Omental fat pad (tissue), 4 donors: ENCODE measurements at places on chromosomes 7 and 10. TPM values are rescaled to one million over a fixed set of nuclear protein-coding genes. Genes with fewer than 3 reads are reported as not detected.

The PTPRN2 gene
- total RNA-seq, result 2.8 TPM

The DDC gene
- total RNA-seq, result not detected

GRCh38 chr7:64099656-64100531 lies 54.7 kb downstream of the ZNF727 start:
- DNase-seq, result no peak

GRCh38 chr7:29033584-29033983 lies 75.5 kb upstream of the TRIL start:
- no peak for DNase-seq

DNA sequence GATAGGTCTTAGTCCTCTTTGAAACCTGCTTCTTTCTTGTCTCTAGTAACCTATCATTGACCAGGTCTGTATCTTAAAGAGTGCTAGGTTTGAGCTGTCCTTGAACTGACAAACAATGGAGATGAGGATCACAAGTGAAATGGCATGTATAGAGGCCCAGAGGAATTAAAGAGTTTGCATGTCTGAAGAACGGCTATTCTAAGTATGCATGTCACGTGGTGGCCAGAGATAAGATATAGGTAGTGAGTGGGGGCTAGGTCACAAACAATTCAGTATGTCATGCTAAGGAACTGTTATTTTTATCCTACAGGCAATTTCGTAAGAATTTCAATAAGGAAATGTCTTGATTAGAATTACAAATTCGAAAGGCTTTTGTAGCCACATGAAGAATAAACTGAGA lies 95.3 kb downstream of the SUGCT start:
- no peak for DNase-seq

- no peak for DNase-seq
Observed at GRCh38 chr7:3175285-3175902, 125.7 kb upstream of the SDK1 start.

- DNase-seq, result no peak
Observed at GRCh38 chr7:46534664-46535588, 613.9 kb upstream of the IGFBP3 start.

DNA sequence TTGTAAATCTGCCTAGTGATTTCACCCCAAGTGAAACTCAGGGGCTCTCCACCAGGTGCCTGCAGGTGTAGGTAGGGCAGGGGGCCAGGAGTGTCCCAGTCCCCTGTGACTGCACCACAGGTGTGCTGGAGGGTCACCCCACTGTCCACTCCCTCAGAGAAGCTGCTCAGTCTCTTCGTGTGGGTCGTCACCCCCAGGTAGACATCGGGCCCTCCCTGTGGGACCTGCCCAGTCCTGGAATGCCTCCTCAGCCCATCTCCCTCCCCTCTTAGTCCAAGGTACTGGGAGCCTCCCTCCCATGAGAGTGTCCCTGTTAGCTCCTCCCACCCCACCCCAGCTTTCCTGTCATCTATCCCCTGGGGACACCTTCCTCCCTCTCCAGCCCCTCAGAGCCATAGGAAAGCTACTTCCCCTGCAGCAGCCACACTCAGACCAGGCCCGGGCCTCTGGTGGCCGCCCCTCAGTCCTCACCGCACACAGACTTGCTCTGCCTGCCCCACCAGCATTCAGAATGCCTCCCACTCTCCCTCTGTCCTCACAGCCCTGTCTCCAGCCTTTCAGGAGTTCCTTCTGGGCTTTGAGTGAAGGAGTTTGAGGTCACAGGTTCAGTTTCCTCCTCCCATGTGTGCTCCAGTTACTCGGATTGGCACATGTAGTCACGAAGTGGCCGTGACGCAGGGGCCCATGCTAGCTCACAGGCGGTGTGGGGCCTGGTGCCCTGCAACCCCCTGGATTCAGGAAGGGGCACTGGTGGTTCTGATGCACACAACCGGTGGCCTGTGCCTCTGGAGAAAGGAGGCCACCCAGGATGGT lies 5.1 kb downstream of the ALOX5 start:
- DNase-seq, result no peak

The PPP1R17 gene
- total RNA-seq, result not detected

The GHRHR gene
- total RNA-seq, result not detected

DNA sequence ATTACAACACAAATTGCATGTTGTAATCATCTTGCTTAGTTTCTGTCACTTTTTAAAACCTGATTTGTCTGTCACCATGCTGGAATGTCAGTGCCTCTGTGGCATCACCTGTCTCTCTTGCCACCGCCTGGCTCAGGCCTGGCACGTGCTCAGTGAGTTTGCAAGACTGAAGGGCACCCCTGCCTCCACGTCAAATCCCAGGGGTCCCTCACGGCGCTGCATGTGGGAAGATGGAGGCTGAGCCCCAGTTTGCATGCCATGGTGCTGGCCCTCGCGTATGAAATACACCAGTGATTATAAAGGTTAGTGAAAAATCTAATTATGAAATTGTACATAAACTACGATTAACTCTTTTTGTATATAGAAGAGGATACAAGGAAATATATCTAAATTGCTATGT lies 51.9 kb upstream of the VIPR2 start:
- no peak for DNase-seq

The SCIN gene
- 1.4 TPM for total RNA-seq

DNA sequence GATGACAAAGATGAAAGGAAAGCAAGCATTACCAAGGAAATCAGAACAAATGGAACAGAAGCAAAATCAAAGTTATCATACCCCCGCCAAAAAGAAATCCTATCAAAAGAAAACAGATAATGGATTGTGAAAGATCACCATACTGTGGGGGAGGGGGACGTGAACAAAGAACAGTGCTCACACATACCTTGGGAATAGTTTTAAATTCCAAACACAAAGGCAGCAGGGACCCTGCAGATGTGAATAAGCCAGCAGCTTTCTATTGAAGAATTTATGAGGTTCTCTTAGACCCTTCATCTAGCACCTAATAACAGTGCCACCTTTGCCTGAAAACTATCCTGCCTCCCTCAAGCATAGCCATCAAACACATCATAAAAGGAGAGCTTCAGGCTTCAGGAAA lies 94.0 kb downstream of the AKR1D1 start:
- DNase-seq, result no peak

The PNLIPRP2 gene
- not detected for total RNA-seq

DNA sequence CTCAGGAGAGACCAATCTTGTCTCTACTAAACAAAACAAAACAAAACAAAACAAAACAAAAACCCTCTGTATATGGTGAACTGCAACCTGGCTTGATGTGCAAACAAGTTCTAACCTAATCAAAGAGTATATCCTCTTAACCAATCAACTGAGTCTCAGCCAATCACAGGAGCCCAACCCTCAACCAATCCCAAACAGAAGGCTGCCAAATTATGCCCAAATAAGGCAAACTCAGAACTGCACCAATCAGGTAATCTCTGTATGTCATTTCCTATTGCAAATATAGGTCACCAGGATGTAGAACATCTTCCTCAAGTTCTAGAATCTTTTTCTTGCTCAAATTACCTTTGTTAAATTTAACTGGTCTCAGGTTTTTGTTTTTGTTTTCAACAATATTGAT lies 5.2 kb downstream of the FAM133B start:
- DNase-seq, result no peak

The GSDME gene
- total RNA-seq, result 14.8 TPM

DNA sequence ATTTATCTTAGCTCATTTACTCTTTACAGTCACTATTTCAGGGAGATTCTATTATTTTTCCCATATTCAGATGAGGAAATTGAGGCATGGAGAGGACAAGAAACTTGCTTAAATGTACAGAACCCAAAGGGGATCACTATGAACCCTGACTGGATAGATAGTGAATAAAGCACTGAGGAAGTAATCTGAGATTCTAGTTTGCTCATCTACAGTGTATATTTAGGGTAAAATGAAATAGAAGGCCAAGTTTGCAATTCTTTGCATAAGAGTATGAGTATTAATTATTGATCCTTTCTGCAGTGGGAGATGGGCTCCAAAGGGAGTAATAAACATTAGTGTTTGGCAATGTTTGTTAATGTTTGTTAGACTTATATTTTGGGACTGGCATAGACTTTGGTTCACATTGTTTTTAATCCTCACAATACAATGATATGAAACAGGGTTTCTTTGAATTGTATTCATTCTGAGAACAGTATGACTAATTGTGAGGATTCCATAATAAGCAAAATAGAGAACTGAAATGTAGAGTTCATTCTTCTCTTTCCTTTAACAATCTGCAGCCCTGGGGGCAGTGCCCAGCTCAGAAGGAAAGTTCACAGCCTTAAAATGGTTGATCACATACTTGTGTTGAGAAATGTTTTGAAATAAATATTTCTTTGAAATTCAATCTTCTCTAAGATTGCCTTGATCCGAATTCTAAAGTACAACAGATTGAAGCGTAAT lies 131.0 kb upstream of the ZNF804B start:
- no peak for DNase-seq

- no peak for DNase-seq
Observed at GRCh38 chr7:4711634-4712033, 29.5 kb downstream of the FOXK1 start.

The OR2A42 gene
- total RNA-seq, result not detected

DNA sequence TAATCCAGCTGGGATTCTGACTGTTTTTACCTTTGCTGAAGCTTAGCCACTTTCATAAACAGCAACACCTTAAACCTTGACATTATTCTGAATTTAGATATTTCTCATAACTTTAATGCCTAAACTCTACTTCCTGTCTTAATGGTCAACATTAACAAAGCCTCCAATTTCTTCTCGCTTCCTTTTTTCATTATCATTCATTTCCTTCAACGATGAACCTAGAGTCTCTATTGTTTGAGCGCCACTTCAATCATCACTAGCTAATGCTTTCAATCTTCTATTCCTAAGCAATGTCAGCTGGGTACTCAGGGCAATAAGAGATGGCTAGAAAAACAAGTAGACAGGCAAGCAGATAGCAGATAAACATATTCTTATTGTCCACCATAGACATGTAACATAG lies 96.6 kb upstream of the TMEM196 start:
- no peak for DNase-seq

The DMBT1 gene
- total RNA-seq, result 0.28 TPM

The NKX1-2 gene
- total RNA-seq, result not detected

DNA sequence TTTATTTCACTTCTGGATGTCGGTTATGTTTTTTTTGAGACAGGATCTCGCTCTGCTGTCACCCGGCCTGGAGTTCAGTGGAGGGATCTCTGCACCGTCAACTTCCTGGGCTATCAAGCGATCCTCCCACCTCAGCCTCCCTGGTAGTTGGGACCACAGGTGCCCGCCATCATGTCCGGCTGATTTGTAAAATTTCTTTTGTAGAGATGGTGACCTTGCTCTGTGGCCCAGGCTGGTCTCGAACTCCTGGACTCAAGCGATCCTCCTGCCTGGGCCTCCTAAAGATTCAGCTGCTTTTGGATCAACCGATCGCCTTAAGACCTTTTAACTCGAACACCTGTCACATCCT lies 606 bp upstream of the RABGEF1 start:
- no peak for DNase-seq
